ENCODE measurements at places on chromosomes 7 and 10. TPM values are rescaled to one million over a fixed set of nuclear protein-coding genes. Genes with fewer than 3 reads are reported as not detected.

The LRRC61 gene
- 8.6 TPM for polyA plus RNA-seq

The XRCC2 gene
- polyA plus RNA-seq, result 0.03 TPM

The TCF7L2 gene
- polyA plus RNA-seq, result 6.1 TPM

The ZNF862 gene
- polyA plus RNA-seq, result 1.3 TPM

The MBLAC1 gene
- 0.57 TPM for polyA plus RNA-seq

The NUDT13 gene
- polyA plus RNA-seq, result 1.0 TPM

The FAM25A gene
- polyA plus RNA-seq, result not detected

The RAB19 gene
- not detected for polyA plus RNA-seq

The POLL gene
- 37.0 TPM for polyA plus RNA-seq

The CALML3 gene
- polyA plus RNA-seq, result not detected

The LRIT2 gene
- not detected for polyA plus RNA-seq

The CHCHD1 gene
- 12.9 TPM for polyA plus RNA-seq

The MBL2 gene
- not detected for polyA plus RNA-seq

The DNAAF5 gene
- polyA plus RNA-seq, result 2.0 TPM

The NODAL gene
- polyA plus RNA-seq, result not detected

The SP8 gene
- polyA plus RNA-seq, result not detected

The ZPBP gene
- not detected for polyA plus RNA-seq

DNA sequence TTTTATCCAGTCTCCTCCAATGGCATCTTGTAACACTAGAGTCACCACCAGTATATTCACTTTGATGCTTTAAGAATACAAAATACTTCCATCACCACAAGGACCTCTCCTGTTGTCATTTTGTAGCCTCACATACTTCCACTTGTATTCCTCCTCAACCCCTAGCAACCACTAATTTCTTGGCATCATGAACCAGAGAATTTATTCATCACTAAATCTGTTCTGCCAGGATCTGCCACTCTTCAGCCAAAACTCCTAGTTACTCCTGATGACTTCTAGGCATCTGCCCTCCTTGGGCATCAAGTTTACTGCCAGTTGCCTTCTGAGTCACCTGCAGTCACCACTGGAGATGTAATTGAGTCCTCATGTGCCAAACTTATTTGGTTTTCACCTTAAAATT, 906.8 kb downstream of the CNTNAP2 start:
- no peak for DNase-seq

- peak; percentile 44 for DNase-seq
These were observed 834 bp downstream of the CDH23 start for GRCh38 chr10:71397296-71398212.

DNA sequence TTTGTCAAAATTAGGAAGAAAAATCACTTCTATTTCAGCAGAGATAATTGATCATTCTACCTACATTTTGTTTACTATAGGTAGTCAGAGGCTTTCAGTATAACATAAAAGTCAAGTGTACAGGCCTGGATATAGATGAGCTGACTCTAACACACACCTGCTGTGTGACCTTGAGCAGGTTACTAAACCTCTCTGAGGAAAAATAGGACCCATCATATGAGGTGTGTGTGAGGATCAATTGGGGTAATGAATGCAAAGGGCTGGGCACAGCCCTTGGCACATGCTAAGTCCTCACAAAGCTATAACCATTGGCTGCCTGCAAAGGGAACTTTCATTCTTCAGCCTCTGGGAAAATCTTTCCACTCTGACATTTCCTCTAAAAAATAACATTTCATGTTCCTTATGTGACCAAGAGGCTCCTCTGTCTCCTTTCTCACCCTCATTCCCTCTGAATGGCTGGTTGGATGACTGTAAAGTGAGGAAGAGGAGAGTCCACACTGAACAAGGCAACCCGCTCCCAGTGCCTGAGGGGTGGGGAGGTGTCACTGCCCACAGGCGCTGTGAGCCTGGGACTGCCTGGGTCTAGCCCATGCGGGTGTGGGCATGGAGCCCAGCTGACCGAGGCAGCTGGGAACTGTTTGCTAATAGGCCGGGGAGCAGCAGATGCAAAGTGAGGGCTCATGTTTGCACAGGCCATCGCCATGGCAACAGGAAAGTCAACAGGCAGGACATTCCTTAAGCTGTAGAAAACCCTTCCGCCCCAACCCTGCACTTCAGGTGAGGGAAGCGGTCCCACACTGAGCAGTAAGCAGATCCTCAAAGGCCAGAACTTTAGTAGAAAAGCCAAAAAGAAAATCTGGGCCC, 36.8 kb downstream of the MYOF start:
- no peak for DNase-seq

GRCh38 chr10:71801361-71801760, 28.0 kb upstream of the VSIR start:
- peak; percentile 49 for DNase-seq

DNA sequence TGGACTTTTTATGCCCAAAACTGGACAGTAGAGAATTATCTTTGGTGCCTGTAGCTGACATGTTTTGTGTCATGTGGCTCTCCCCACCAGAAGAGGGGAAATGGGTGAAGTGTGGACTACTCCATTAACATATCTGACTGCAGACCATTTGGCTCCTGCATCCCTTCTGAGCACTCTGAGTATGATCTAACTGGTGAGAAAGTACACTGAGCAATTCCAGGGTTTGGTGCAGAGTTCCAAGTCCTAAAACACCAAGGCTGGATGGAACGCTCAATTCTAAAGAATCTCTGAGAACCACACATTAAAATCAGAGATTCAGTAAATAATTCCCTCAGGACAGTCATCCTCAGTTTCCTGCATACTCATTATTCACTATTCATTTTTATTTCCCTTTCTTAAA, 22.8 kb upstream of the OSBPL3 start:
- no peak for DNase-seq

DNA sequence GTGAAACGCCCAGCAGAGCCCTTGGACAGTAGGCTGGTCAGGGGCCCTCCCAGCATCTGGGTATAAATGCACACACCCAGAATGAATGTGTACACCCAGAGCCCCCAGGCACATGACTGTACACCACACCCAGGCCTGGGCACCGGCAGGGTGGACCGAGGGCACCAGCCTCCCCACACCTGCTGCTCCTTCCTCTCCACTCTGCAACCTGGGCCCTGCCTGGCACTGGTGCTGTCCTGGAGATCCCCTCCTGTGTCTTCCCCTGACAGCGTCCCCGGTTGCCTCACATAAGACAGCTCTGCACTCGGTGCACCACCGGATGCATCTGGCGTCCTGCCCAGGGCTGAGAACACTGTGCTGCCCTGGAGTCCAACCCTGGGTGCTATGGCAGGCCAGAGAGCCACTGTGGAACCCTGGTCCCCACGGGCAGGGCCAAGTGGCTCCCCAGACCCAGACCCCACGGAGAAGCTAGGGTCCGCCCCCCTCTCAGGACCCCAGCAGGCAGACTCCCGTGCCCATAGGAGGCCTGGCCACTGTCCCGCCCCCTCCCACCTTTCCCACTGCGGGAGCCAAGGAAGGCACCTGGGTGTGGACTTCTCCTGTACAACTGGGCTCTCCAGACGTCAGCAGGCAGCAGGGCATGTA, 6.6 kb downstream of the RASGEF1A start:
- DNase-seq, result no peak

- DNase-seq, result no peak
These were observed 52.1 kb upstream of the SLC29A3 start for GRCh38 chr10:71266918-71267442.

GRCh38 chr10:17120694-17121093, 8.9 kb downstream of the CUBN start:
- DNase-seq, result no peak

DNA sequence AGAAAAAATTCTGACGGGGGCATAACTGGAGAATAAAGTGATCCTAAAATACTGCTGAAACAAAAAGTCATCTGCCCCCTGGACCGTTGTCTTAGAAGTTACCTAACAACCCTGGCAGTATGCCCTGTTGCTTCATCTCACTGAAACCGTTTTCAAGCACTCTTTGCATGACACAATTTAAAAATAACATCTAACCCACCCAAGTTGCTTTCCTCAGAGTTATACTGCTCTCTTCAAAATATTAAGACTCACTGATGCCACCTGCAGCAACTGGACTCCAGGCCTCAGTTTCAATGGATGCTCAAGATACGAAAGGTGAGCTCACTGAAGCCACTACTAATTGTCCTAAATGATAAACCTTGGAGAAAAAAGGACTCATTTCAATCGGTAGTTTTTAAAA, 57.4 kb downstream of the CDK6 start:
- peak; percentile 48 for DNase-seq

GRCh38 chr10:61329854-61330253, 123.3 kb downstream of the TMEM26 start:
- DNase-seq, result no peak

- DNase-seq, result no peak
These were observed 254.8 kb downstream of the INHBA start for GRCh38 chr7:41448104-41448503.

- no peak for DNase-seq
These were observed 397.8 kb upstream of the NRP1 start for GRCh38 chr10:33732161-33732680.

DNA sequence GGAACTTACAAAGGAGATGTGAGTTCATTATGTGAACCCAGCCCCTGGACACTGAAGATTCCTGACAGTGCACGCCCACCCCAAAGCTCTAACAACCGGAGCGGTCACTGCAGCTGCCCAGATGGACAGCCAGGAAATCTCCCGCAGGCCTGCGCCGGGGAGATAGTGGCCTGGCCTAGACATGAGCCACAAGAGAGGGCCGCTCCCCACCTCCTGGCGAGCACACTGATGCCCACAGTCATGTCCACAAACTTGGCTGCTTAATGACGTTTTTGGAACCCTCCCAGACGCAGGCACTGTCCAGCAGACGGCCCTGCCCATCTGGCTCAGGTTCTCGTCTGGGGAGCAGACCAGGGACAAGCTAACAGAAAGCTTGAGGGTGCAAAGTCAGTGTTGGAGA, 34.2 kb downstream of the TCERG1L start:
- DNase-seq, result no peak

- DNase-seq, result no peak
These were observed 11.5 kb downstream of the ANKRD22 start for GRCh38 chr10:88840104-88840503.

DNA sequence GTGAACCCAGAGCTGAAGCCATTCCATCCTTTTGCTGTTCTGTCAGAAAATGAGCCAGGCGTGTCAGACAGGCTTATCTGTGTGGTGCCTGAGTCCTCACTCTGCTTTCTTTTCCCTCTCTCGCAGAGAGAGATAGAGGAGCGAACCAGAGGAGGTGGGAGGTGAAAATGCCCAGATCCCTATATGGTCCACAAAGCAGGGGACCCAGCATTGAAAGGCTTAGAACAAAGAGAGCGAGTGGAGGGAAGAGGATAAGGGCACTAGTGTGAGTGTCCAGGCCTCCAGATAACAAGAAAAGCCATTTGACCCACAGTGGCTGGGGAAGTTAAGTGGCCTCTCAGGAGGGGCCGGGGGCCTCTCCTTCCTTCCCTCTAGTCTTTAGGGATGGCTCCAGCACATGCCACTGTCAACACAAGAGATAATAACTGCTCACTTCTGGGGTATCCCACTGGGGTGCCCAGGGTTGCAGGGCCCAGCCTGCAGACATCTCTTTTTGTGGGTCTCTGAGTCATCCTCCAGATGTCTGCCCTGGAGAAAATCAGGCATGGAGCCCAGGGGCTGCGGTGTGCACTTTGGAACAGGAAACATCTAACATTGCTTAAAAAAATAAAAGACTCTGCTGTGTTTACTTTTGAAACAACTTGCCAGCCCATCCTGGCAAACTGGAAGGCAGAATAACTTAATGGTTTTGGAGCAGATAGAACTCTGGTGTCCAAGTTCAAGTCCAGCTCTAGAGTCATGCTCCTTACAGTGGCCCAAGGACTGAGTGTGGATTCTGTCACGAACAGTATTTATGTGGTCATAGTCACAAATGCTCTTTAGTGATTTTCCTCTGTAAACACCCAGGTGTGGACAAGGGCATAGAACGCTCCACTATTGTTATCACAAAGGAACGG, 189.5 kb downstream of the CXCL12 start:
- DNase-seq, result no peak

- DNase-seq, result no peak
These were observed 31.6 kb downstream of the NCAPG2 start for GRCh38 chr7:158672975-158673374.

- DNase-seq, result no peak
These were observed 122.8 kb downstream of the BAMBI start for GRCh38 chr10:28800144-28800543.

- DNase-seq, result no peak
These were observed 47.6 kb downstream of the ZMIZ1 start for GRCh38 chr10:79116368-79116767.

DNA sequence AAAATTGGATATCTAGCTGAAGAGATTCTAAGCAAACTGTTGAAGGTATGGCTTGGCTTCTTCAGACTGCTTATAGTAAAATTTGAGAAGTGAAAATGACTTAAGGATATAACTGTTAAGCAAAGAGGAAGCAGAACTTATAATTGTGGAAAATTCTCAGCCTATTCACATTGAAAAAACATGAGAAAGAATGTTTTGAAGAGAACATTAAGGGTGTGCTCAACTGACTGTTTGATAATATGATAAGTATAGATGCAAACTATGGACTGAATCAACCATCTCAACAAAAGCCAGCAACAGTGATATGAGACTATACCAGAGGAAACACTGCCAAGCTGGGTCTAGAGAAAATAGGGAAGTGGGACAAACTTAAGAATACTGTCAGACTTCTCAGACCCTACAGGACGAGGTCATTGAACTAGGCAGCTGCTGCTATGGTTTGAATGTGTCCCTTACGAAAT, 133.1 kb upstream of the PPP1R3A start:
- DNase-seq, result peak; percentile 64

- no peak for DNase-seq
These were observed 145.9 kb upstream of the WDR11 start for GRCh38 chr10:120705309-120705708.

GRCh38 chr7:47669178-47669891, 87.4 kb upstream of the TNS3 start:
- peak; percentile 92 for DNase-seq

GRCh38 chr10:100660365-100660764, 85.0 kb upstream of the PAX2 start:
- DNase-seq, result no peak

- DNase-seq, result no peak
These were observed 27.8 kb downstream of the KLF6 start for GRCh38 chr10:3757250-3757637.

- no peak for DNase-seq
These were observed 77.7 kb downstream of the RBM33 start for GRCh38 chr7:155722118-155722517.

- no peak for DNase-seq
These were observed 293.7 kb upstream of the POM121L12 start for GRCh38 chr7:52741670-52742290.

GRCh38 chr10:33252324-33252723, 82.1 kb downstream of the NRP1 start:
- DNase-seq, result no peak

- DNase-seq, result no peak
These were observed 201.5 kb downstream of the GRID1 start for GRCh38 chr10:86164960-86165630.

Measured in CD14-positive monocyte (primary cell).